ENCODE measurements at places on chromosomes 2 and 18.

DNA sequence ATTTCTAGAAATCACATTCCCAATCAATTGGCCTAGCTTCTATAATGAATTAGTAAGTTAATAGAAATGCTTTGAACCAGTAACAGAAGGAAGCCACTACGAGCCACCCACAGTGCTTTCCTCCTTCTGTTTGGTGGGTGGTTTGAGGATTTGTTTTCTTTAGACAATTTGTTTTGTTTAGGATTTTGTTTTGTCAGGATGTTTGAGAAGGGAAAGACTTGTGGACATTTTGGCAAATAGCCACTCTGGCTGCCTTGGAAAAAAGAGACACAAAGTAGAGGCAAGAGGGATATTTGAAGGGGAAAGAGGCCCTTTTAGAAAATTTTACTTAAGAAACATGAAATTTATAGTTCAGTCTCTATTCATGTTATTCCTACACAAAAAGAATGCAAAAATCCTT, 47.7 kb downstream of the TANK start:
- no peak for DNase-seq

GRCh38 chr2:41966920-41967319, 80.9 kb upstream of the PKDCC start:
- DNase-seq = peak; percentile 25

DNA sequence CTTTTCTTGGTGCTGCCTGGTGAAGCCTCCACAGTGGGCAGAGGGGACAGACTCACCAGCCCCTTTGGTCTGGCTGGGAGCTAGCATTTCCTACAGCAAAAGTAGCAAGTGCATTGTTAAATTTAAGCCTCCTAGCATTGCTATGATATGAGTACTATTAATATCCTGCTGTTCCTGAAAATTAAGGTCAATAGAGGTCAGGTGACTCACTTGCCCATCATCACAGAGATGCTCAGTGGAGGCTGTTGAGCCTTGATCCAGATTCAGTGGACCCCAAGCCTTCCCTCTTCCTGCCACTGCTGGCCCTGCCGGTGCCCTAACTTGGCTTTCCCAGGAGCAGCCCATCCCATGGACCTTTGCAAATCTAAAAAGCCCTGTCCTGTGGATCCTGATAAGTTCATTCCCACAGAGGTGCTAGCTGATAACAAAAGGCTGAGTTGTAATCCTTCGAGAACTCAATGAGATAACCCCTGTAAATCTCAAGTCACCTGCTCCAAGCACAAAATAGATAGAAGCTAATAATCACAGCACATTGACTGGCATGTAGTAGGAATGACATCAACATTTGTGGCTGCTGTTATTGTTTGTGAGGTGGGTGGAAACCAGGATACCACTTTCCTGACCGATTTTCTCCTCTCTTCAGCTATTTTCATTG, 84.4 kb downstream of the THNSL2 start:
- no peak for DNase-seq

DNA sequence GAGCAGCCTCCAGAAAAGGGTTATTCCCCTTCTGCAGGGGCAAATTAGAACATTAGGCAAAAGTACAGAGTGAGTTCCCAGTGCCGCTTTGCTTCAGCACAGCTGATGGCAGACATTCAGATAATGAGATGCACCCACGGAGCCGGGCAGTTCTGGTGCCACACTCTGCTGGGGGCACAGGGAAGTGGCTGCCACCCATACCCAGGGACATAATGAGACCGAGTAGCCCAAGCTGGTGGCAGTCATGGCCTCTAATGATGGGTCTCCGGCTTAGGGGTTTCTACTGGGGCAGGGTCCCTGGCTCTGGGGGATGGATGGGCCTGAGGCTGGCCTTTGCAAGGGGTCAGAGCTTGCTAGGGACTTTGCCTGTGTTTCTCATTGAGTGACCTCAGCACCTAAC, 26.2 kb downstream of the GLI2 start:
- no peak for DNase-seq

- no peak for DNase-seq
These were observed 641.5 kb upstream of the SETBP1 start for GRCh38 chr18:44039216-44039615.

- DNase-seq = no peak
These were observed 5.9 kb upstream of the VAPA start for GRCh38 chr18:9907867-9908266.

Measured in CD4-positive, alpha-beta T cell treated with Interleukin-15 for 1 hour (primary cell).